H1 (cell line): ENCODE measurements at places on chromosomes 3 and 15. TPM values are rescaled to one million over a fixed set of nuclear protein-coding genes. Genes with fewer than 3 reads are reported as not detected.

DNA sequence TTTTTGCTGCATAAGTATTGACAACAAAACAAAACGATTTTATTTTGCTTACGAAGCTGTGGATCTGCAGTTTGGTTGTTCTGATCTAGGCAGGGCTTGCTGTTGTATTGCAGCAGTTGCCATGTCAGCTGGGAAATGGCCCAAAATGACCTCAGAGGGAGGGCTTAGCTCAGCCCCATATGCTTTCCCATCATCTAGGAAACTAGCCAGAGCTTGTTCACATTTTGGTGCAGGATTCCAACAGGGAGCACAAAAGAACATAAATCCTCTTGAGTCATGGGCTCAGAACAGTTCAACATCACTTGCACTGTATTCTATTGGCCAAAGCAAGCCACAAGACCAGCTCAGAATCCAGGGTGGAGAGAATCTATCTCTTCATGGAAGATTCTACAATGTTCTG, 42.2 kb upstream of the ROBO2 start:
- DNase-seq, result no peak

DNA sequence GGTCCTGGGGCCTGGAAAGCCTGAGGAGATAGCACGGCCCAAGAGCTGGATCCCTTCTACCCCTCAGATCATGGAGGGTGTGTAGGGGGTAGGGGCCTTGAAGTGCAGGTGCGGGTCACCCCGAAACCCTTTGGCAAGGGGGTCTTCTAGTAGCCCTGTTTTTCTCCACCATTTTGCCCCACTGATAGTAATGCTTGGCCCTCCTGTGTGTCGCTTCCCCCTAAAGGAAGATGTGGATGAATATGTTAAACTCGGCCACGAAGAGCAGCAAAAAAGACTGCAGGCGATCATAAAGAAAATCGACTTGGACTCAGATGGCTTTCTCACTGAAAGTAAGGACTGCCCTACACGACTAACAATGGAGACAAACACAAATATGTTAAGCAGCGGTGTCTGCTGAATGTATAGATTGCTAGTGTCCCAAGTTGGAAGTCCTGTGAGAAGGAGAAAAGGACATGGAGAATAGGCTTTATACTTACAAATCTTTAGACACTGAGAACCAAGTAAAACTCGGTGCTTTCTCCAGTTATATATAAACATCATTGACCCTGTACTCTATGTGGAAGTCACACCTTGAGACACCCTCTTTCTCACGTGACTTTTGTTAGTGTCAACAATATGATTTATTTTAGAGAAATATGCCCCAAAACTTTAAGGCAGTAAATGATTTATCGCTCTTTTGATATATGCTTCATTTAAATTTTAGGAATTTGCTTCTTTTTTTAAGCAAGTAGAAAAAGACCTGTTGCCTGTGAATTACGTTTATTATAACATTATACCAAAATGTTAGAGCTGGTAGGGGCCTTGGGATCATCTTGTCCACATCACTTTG, 802 bp downstream of the RCN2 start:
- no peak for DNase-seq

The NR1I2 gene
- total RNA-seq, result 0.28 and 0.44 TPM in 2 replicates

DNA sequence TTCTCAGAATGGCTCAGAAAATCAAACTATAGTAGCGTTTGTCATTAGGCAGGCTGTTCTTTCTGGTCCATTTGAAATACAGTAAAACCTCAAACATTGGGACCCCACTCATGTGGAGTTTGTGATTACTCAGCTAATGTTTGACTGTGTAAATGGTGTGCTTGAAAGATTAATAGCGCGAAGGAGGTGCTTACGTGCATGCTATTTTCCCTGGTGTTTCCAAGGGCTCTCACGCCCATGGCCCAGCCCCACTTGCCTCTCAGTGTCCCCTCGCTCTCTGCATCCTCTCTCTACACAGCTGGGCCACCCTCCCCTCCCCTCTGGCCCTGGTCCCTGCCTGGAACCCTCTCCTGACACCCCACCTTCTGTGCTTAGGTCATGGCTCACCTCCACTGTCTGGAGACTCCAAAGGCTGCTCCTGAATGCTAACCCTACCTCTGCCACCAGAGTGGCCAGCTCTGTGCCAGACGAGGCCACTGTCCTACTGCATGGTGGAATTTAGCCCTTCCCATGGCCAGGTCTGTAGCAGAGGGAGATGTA, 194.2 kb downstream of the PLCL2 start:
- DNase-seq, result no peak
